NCI-H510A treated with DMSO at 0.1 percent for 48 hours (cell line): ENCODE measurements at places on chromosomes 16 and 17.

- DNase-seq, result no peak
Observed at GRCh38 chr17:34852614-34853013, 108.6 kb downstream of the CCT6B start.

DNA sequence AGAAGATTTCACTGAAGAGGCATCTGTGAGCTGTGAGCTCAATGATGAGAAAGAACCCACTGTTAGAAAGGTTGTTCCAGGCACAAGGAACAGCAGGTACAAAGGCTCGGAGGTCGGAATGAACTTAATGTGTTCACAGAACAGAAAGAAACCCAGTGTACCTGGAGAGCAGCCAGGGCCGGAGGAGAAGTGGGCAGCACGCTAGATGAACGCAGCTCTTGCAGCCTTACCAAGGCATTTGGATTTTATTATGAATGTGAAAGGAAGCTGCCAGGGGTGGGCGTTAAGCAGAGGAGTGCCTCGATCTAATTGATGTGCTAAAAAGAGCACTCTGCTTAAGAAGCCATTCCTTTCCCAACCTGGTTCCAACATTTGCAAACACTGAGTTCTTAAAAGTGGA lies 19.0 kb downstream of the EEF2K start:
- no peak for DNase-seq

DNA sequence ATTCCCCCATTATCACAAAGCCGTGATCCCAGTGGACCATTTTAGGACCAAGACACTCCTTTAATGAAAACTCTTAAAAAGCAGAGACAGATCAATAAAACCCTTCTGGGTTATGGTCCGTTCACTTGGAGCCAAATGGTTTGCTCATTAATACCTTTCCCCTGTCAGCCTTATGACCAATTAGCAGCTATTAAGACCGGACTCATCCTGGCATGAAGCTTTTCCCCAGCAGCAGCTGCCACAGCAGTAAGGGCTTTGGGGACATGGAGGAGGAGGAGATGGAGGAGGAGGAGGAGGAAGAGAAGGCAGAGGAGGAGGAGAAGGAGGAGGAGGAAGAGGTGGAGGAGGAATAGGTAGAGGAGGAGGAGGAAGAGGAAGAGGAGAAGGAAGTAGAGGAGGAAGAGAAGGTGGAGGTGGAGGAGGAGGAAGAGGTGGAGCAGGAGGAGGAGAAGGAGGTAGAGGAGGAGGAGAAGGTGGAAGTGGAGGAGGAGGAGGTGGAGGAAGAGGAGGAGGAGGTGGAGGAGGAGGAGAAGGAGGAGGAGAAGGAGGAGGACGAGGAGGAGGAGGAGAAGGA lies 50.1 kb upstream of the IRX3 start:
- no peak for DNase-seq

GRCh38 chr17:47654991-47655390 lies 5.3 kb downstream of the KPNB1 start:
- DNase-seq, result no peak

DNA sequence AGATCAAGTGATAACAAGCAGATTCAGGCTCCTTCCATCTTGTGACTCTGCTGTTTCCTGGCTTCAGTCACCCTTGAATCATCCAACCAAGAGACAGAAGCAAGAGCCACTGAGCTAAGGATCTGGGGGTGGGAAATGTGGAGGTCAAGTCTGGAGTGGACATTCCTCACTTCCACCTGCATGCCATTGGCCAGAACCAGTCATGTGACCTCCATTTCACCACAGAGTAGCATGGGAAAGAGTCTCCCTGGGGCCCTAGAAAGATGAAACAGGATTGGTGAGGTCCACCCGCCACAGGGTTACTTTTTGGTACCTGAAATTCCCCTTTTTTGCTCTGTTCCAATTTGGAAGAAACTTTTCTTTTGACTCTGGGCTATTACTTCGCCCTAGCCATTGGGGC lies 1006.0 kb upstream of the EEF2KMT start:
- no peak for DNase-seq

DNA sequence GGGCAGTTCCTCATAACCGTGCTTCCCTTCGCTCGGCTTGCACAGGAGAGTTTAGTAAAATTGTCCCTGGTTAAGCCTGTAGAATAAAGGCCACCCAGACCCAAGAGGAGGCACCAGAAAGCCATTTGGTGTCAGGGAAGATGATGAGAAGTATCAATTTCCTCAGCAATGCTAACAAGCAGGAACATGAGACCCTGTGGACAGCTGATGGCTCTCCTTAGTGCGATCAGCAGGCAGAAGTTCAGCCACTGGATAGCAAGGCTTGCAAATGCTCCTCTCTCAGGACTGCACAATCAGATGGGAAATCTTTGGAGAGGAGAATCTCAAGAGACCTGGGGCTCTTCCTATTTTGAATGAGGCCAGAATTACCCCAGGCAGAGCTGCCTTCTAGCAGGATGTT lies 261.1 kb upstream of the DYNLRB2 start:
- no peak for DNase-seq

GRCh38 chr16:73251608-73252007 lies 203.7 kb upstream of the ZFHX3 start:
- no peak for DNase-seq

GRCh38 chr17:41537990-41538389 lies 9.9 kb upstream of the KRT19 start:
- DNase-seq, result no peak

DNA sequence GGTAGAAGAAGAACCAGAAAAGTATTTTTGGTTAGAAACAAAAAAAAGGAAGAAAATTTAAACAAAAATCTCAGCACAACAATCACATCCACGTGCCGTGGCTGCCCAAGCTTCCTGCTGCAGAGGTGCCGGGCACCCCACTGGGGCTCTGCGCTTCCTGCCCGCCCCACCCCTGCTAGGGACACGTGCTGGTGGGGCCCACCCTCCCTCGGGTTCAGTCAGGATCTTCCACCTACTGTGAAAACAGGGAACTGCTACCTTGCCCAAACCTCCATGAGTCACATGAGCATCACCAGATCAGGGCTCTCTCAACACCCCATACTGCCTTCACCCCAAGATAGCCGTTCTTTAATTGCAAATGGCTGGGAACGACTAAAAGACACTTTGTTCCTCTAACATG lies 24.4 kb upstream of the CYTH1 start:
- no peak for DNase-seq

DNA sequence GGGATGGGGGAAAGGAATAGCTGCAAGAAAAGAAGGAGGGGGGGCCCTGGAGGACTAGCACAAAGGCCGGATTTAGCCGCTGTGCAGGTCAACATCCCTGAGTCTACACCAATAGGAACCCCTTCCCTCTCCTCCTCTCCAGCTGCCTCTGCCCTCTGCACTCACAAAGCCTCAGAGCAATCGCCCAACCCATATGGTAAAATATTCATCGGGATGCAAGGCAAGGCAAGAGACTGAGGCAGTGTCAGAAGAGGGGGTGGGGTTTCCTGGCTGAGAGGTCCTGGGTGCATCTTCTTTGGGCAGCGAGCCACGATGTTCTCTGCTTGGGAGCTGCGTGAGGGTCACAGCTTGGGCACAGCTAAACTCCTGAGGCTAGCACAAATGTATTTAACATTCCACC lies 115.5 kb upstream of the NLRP1 start:
- no peak for DNase-seq

GRCh38 chr16:15552507-15552906 lies 90.4 kb downstream of the MARF1 start:
- DNase-seq, result no peak

DNA sequence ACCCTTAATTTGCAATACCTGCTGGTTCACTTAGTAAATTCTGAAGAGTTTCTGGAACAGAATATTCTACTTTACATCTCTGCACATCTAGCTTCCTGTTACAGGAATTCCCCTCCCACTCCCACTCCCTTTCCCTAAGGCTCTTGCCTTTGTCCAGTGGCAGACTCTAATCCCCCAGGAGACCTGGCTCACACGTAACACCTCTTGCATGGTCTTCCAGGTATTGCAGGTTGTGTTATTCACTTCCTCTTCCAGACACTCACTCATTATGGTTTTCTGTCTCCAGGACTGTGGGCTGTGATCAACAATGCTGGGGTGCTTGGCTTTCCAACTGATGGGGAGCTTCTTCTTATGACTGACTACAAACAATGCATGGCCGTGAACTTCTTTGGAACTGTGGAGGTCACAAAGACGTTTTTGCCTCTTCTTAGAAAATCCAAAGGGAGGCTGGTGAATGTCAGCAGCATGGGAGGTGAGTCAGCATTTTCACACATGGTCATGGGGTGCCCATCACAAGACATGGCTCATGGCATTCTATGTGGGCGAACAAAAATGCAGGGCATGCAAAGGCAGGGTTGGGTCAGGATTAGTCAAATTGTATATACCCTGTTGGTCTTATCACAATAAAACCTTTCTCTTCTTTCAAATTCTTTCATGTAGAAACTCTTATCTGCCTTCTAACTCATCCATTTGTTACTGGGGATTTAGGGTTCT lies 35.8 kb downstream of the HSD17B2 start:
- no peak for DNase-seq

GRCh38 chr16:22664561-22664997 lies 149.4 kb upstream of the HS3ST2 start:
- DNase-seq, result peak; percentile 79

DNA sequence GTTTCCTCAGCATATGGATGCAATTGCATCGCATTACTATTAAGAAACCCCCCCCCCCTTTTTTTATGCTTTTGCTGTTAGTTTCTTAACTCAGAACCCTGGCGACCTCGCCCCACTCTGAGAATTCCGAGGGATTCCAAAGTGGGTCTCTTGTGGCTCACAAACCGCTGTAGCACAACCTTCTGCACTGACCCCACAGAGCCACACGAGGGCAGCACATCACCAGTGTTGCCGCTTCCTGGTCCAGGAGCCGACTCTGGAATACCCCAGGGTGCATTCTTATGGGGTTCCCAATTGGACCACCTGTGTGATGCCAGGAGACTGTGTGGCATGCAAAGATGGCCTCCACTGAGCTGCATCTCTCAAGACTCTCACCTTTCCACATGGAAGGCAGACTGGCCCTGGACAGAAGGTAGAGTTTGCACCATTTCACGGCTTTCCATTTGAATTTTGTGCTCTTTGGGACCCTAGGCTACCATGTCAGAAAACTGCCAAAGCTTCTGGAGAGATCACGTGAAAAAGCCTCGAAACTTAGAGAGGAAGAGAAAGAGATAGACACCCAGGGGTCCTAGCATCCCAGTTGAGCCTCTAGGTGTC lies 432.7 kb upstream of the ASIC2 start:
- DNase-seq, result peak; percentile 0

DNA sequence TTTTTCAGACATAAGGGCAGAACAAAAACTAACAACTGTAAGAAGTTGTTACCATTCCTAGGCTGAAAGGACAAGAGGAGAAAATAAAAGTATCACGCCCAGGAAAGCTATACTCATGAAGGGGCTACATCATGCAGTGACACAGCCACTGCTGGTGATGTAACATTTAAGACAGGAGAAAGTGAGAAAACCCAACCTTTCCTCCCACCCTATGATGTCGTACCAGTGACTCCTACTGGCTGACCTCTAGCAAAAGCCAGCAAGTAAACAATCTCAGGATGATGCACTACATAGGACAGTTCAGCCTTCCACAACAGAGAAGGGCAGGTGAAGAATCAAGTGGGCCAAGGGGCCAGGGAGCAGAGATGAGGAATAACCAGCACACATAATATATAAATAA lies 14.0 kb upstream of the OR1E2 start:
- no peak for DNase-seq

DNA sequence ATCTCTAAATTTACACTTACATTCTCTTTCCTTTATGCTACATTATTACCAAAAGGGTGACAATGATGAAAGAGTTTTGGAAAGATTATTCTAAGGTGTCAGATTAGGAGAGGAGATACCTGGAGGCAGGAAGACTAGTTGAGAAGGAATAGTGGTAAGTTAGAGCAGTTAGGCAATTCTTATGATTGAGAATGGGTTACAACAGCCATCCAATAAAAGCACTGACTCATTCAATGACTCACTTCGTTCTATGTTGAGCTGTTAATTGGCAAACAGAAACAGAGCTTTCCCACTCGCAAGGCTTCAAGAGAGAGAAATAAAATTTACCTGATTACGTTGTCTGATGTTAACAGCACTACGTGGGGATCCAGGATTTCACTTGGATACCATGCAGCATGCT lies 5.8 kb downstream of the NUP88 start:
- DNase-seq, result no peak

GRCh38 chr16:14302399-14303181 lies 231.5 kb downstream of the MRTFB start:
- no peak for DNase-seq

- no peak for DNase-seq
Observed at GRCh38 chr17:48127371-48128051, 19.9 kb downstream of the SNX11 start.

DNA sequence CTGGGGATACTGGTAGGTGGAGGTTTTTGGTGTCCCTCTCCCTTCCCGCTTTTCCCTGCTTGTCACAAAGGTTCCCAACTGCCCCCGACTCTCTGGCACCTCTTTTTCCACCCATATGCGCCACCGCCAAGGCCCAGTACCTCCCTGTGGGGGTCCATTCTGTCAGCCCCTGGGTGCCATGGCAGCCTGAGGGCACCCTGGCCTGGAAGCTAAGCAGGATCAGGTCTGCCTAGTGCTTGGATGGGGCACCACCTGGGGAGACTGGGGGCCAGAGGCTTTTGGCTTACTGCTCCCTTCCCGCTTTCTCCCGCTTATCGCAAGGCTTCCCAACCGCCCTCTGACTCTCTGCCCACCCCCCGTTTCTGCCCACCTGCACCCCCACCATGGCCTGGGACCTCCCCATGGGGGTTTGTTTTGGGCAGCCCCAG lies 2286.4 kb downstream of the TP53TG3F start:
- DNase-seq, result no peak

GRCh38 chr17:65293584-65294180 lies 156.5 kb downstream of the RGS9 start:
- DNase-seq, result no peak

GRCh38 chr17:27980043-27980442 lies 62.4 kb upstream of the NLK start:
- no peak for DNase-seq

- peak; percentile 75 for DNase-seq
Observed at GRCh38 chr17:35448214-35448898, at the start of gene SLFN13. Gene SLFN13 (minus strand): TSS chr17:35448766. CDS start chr17:35445680, 3,086 bp downstream.

DNA sequence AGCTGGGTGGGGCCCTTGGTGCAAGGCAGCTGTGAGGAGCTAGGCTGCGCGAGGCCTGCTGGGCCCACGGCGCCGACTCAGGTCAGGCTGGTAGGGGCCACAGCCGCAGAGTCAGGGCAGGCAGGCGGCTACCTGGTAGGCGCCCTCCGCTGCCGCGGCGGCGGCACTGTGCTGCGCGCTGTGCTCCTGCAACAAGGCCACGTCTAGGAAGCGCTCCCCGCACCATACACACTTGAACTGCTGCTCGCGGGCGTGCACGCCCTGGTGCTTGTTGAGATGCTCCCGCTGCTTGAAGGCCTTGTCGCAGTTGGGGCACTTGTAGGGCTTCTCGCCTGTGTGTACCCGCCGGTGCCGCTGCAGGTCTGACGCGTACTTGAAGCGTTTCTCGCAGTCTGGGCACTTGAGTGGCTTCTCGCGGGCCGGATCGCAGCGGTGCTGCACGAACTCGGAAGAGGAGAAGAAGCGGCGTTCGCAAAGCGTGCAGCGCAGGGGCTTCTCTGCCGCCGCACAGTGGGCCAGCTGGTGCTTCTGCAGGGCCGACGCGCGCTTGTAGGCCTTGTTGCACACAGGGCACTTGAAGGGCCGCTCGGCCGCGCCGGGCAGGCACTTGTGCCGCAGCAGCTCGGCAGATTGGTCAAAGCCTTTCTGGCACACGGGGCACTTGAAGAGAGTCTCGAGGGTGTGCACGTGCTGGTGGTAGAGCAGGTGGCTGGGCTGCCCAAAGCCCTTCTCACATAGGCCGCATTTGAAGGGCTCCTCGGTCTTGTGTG lies 3.9 kb downstream of the ZNF319 start:
- DNase-seq, result no peak
